ENCODE measurements at places on chromosomes 4 and X.

GRCh38 chrX:2401590-2402360, 99.0 kb downstream of the DHRSX start:
- no peak for DNase-seq

DNA sequence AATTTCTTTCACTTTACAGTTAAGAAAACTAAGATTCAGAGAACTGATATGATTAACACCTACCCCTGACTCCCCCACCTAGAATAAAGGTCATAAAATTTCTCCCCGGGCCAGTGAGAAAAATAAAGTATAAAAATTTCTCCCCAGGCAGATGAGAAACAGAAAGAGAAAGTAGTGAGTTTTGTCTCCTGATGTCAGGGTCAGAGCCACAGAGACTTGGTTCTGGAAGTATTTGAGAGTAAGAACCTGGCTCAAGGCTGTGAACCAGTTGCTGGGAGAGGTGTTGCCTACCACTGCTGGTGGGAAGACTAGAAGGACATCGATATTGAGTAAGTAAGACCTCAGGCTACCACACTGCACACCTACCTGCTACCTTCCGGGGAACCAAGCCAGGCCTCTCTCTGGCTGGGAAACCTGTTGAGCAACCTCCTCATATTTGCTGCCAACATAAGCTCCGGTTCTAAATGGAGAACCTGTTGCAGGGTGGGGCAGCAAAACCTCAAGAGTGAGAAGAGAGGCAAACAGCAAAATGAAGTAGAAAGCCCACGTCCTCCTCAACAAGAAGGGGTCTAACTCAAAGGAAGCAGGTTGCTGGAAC, 104.2 kb upstream of the PUDP start:
- DNase-seq = no peak

DNA sequence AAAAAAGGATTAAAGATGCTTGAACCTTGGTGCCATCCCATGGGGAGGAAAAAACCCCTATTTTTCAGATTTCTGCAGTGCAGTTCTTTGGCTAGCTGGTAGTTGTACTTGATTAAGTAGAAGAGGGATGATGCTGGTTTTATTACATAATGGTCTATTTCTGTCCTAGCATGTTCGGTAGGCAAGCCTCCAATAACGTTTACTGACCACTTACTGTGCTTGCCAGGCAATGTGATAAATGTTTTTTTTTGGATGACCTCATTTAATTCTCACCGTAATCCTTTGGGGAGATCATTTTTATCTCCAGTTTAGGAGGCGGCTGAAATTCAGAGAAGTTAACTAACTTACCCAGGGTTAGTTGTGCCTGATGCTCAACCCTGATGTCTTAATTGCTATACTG, 92.1 kb upstream of the RPA4 start:
- DNase-seq = no peak

DNA sequence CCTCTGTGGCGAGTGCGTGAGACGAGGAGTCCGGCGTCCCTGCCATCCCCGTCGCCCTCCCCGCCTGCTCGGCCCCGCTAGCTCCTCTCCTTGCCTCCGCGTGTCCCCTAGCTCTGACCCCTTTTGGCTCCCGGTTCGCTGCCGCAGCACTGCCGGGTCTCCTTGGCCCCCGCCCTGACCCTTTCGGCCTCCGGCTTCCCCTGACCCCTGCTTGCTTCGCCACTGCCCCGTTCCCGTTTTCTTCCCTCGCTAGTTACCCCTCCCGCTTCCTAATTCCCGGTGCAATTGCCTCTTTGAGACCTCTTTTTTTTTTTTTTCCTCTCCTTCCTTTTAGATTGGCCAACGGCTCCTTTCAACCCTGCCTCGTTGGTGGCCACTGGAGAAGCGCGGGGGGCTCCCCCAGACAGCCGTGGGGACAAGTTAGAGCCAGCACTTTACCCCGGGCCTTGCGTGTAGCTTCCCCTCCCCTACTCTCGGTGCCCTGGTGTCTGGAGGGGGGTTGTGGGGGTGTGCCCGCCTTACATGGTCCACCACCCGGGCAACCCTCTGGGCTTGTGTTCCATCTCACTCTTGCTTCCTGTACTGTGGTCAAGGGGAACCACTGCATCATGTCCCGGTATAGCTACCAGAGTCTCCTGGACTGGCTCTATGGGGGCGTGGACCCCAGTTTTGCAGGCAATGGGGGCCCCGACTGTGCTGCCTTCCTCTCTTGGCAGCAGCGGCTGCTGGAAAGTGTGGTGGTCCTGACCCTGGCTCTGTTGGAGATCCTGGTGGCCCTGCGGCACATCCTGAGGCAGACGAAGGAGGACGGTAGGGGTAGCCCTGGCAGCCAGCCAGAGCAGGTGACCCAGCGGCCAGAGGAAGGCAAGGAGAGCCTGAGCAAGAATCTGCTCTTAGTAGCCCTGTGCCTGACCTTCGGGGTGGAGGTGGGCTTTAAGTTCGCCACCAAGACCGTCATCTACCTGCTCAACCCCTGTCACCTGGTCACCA, 548 bp downstream of the TMEM164 start:
- DNase-seq = peak; percentile 24

- DNase-seq = peak; percentile 5
Observed at GRCh38 chr4:170990989-170991589, 822.1 kb upstream of the GALNTL6 start.

GRCh38 chr4:8523175-8523574, 57.0 kb upstream of the GPR78 start:
- DNase-seq = no peak

DNA sequence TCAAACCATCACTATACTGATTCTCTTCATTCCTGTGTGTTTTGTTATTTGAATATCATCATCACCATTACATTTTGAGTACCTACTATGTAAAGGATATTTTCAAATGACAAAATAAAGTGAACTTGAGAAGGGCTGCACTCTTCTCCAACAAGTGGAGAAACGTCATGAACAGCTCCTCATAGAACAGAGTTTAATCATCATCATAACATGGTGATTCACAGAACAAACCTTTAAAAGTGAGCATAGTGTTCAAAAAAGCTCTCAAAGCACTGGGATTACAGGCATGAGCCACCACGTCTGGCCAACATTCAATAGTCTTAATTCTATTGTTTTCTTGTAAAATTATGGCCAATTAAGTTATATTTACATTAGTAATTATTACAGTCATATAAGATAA, 993.9 kb downstream of the PDHA2 start:
- DNase-seq = no peak

DNA sequence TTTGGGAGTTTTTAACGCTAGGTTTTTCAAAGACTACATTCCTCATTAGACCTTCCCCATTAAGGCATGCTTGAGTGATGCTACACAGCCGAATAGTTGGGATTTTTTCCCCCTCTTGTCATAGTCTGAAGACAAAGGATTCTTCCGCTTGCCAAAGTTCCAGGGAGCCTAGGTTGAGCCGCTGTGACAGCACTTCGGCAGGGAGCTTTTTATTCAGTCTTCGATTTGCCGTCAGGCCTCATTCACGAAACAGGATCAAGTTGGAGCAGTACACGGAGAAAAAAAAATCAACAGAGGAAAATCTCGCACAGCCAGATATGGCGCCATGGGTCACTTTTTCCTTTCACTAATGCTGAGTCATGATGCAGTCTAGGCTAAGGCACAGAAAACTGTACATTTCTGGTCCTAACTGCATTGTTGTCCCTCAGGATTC, 24.3 kb downstream of the SHROOM3 start:
- no peak for DNase-seq

- DNase-seq = peak; percentile 52
Observed at GRCh38 chr4:139849219-139849618, 183.6 kb downstream of the MGST2 start.

DNA sequence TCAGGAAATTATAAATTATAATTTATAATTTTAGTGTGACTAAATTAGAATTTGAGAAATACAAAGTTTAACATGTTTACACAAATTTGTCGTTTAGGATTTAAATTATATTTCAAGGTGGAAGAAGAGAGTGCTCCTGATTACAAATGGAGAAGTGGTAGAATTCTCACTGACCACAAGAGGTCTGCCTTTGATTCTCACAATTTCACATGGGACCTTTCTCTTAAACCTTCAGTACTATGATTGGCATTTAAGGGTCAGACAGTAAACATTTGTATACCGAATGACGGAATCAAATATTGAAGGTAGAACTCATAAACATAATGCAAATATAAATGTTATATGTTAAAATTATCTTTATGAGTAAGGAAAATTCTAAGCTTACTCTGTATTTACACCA, 171.7 kb downstream of the SLIT2 start:
- DNase-seq = no peak

DNA sequence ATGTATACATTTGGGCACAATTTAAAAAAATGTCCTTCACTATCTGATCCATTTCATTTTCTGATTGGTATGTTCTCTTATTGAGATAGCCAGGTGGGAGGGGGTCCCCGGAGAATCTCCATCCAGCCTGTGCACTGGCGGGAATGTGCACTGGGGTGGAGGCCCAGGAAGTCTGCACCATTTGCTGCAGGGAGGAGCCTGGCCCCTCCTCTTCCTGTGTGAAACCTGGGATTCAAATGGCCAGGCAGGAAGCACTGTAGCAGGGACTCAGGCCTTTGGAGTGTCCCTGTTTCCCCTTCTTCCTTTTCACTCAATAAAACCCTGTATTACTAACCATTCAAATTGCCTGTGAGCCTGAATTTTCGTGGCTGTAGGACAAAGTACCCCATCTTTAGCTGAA, 44.3 kb downstream of the GPRIN3 start:
- DNase-seq = no peak

DNA sequence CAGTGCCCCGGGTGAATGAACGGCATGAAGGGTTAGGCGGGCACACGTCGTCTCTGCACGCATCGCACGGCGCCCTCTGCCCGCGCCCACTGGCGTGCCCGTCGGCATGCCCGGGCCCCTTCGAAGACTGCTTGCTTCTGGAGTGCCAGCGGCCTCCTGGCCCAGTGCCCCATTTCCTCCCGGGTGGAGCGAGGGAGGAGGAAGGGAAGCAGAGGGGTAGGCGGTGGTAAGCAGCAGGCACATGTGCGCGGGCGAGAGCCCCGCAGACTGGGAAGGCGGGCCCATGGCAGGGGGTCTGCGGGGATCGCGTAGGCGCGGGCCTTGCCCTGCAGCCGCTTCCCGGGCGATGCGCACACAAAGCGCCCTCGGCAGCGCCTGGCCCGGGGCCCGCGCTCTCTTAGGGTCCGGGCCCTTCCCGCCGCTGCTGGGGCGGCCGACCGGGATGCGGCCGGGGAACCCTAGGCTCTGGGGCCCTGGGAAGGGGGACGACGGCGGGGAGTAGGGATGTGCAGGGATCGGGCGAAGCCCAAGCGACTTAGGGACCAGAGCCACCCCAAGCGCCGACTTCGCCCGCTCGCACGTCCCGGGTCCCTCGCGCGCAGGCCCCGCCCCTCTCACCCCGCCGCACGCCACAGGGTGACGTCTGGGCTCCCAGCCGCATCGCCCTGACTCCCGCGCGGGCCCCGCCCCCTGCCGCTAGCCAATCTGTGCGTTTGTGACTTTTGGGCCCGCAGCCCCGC, 866 bp upstream of the EMD start:
- peak; percentile 56 for DNase-seq

GRCh38 chrX:115595049-115595448, 34.1 kb downstream of the PLS3 start:
- DNase-seq = no peak

- DNase-seq = no peak
Observed at GRCh38 chr4:879729-880077, 52.4 kb downstream of the GAK start.

GRCh38 chr4:11467931-11468330, 39.2 kb upstream of the HS3ST1 start:
- DNase-seq = no peak

- peak; percentile 83 for DNase-seq
Observed at GRCh38 chr4:51843309-51844152, 578 bp downstream of the DCUN1D4 start.

DNA sequence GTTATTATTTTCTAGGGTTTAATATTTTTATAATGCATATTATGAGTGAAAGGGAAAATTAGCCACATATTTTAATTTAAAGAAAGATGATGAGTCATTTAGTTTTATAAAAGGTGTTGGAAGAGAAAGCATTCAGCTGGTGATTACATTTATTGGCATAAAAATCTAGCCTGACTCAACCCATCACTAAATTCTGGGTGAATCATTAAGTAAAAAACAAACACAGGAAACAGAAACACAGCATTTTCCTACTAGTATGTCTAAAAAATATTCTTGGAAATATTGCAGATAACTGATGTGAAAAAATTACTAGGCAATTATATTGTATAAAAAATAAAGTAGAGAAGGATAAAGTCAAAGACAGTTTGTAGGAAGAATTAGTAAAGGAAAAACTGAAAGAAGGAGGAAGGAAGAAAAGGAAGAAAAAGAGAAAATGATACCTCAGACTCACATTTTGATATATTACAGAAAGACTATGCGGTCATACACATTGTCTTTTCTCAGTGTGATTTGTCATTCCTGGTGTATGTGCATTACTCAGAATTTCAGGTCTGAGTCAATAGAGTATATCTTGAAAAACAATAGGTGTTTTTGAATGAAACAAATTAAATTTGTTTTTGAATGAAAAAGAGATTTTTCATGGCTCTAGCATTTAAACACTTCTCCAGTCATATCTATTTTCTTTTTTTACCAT, 48.0 kb upstream of the SPOCK3 start:
- DNase-seq = no peak

- no peak for DNase-seq
Observed at GRCh38 chr4:76272073-76272472, 20.6 kb downstream of the FAM47E start.

GRCh38 chr4:104848597-104849225, 298.0 kb upstream of the TET2 start:
- no peak for DNase-seq

GRCh38 chr4:11119474-11119873, 309.2 kb downstream of the HS3ST1 start:
- no peak for DNase-seq

DNA sequence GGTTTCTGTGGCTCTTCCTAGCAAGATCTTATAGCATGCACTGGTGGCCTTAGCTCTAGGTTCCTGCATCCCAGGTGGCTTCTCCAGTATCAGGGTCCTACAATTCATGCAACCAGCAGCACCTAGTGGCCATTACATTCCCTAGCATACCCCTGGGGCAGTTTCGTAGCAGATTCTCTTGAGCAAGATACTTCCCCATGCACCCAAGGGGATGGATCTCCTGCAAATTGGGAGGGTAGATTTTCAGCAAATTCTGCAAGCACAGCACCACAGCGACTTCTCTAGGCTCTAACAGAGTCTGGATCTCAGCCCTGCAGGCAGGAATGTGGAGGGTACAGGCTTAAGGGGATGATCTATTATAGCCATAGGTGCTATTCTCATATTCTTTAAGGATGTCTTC, 13.1 kb upstream of the SLC9B1 start:
- DNase-seq = peak; percentile 30

GRCh38 chr4:26372525-26373172, 51.8 kb downstream of the RBPJ start:
- DNase-seq = peak; percentile 72

DNA sequence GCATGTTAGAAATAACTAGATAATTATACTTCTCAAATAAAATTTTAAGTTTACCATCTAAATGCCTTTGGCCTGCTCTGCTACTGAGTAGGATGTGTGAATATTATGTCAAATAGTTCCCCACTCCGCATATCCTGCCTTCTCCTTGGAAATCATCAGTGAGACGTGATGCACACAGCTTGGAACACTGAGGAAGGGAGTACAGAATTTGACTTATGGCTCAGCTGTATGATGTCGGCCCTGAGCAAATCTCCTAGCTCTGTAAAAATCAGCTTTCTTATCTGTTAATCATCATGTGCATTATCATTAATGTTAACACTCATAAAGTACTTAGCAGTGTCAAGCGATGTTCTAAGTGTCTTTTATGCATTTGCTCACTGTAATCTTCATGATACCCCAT, 241.0 kb upstream of the ANKRD50 start:
- DNase-seq = no peak

- no peak for DNase-seq
Observed at GRCh38 chr4:53656421-53656981, 65.2 kb upstream of the LNX1 start.

Measured in NCI-H146 (cell line).